ENCODE measurements at places on chromosomes 16 and 17. TPM values are rescaled to one million over a fixed set of nuclear protein-coding genes. Genes with fewer than 3 reads are reported as not detected.

DNA sequence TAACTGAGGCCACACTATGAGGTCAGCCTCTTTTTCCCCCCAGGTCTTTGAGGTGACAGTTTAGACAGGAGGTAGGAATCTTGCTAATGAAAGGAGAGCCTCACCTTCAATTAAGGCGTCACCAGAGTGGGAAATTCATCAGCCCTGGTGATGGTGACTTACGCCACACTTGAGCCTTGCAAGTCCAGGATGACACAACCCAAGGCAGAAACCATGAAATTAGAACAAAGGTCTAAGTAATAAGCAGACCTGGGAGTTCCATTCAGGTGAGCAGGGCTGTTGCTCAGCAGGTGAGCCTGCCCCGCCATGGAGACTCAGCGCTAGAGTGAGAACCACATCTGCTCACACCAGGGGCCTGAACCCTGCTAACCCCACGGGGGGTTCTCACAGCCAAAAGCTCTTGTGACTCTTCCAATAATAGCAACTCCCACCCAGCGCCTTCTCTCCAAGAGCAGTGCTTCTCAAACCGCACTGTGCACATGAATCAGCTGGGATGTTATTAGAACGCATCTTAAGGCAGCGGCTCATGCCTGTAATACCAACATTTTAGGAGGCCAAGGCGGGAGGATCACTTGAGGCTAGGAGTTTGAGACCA lies 28.7 kb upstream of the KIFC3 start:
- no peak overlapping the region for H3K4me3 ChIP-seq
- H3K36me3 ChIP-seq = no peaks in the 10 kb centered on the region

GRCh38 chr16:53925107-53925410 lies 221.1 kb downstream of the FTO start:
- peak; percentile 30 for DNase-seq
- no peaks in the 10 kb centered on the region for H3K27me3 ChIP-seq
- H3K4me3 ChIP-seq = no peak overlapping the region

- H3K4me1 ChIP-seq = no peaks in the 10 kb centered on the region
- H3K27me3 ChIP-seq = peaks cover 9% of the 10 kb centered on the region
- no peak overlapping the region for H3K27ac ChIP-seq
- no peak for DNase-seq
Observed at GRCh38 chr16:87075319-87075860, 241.8 kb downstream of the C16orf95 start.

The KRT32 gene
- not detected for polyA plus RNA-seq

The CLEC19A gene
- polyA plus RNA-seq = not detected

DNA sequence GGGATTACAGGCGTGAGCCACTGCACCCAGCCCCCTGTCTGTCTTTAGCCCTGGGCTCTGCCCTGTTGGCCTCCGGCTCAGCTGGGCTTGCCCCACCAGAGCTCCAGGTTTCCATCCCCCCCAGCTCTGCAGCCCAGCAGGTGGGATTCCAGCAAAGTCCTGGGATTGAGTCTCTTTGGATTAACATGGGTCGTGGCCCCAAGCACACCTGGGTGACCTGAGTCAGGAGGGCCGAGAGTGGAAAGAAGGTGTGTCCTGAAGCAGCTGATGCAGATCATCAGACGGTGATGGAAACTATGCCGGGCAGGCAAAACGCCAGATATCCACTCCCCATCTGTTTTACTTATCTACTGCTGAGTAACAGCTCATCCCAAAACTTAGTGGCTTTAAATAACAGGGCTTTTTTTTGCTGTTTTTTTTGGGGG lies 72.5 kb downstream of the KNOP1 start:
- H3K27ac ChIP-seq = no peak overlapping the region
- peaks cover 3% of the 10 kb centered on the region for H3K4me1 ChIP-seq
- DNase-seq = no peak
- H3K36me3 ChIP-seq = peaks cover 40% of the 10 kb centered on the region

The SCIMP gene
- 4.1 TPM for polyA plus RNA-seq

DNA sequence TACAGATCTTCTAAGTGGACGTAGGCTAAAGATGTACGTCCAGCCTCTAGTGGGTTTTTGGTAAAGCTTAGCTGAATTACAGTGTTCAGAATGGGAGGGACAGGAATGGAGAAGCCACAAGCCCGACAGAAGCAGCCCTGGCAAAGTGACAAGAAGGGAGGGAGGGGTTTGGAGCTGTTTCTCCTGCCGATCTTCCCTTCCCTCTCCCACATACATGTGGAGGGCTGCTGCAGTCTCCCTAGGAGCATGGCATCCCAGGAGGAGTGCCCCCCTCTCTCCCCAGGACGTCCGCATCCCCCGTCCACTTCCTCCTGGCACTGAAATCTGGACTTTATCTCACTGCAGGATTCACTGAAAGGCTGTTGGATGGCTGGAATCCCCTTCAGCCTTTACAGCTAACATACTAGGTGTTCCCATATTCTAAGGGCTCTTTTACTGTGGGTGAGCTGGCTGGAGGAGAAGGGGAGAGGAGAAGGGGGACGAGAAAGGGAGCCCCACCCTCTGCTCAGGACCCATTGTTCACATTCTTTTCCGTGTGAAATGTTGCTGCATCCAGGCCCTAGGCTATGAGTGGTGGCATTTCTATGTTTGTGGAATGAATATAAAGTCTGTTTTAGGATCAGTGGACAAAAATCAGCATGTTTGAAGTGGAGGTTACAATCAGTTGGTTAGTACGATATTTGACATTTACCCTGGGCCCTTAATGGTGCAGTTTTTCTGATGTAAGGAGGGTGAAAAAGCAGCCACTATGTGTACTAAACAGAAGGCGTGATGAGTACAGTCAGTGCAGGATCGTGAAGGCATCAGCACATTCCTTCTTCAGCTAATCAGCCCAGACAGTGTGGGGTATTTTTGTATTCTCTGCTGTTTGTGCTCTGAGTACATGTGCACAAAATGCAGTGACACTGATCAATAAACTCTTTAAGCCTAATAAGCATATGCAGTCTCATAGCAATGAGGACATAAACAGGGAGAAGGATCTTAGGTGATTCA lies 94.6 kb downstream of the SPECC1 start:
- H3K36me3 ChIP-seq = no peaks in the 10 kb centered on the region
- H3K4me3 ChIP-seq = no peak overlapping the region
- H3K4me1 ChIP-seq = no peaks in the 10 kb centered on the region
- no peak for DNase-seq

GRCh38 chr16:57223057-57223456 lies 22.0 kb upstream of the ARL2BP start:
- H3K27ac ChIP-seq = no peak overlapping the region
- no peaks in the 10 kb centered on the region for H3K27me3 ChIP-seq
- no peak overlapping the region for H3K4me3 ChIP-seq
- H3K4me1 ChIP-seq = no peaks in the 10 kb centered on the region

The NT5M gene
- polyA plus RNA-seq = 3.1 TPM

- no peak overlapping the region for H3K27ac ChIP-seq
- H3K4me3 ChIP-seq = no peak overlapping the region
- no peak for DNase-seq
- no peaks in the 10 kb centered on the region for H3K4me1 ChIP-seq
- peaks cover 6% of the 10 kb centered on the region for H3K27me3 ChIP-seq
- no peaks in the 10 kb centered on the region for H3K36me3 ChIP-seq
Observed at GRCh38 chr16:23868136-23868535, 32.4 kb downstream of the PRKCB start.

The ZFPM1 gene
- 27.2 TPM for polyA plus RNA-seq

The ALOX12B gene
- polyA plus RNA-seq = 2.8 TPM

GRCh38 chr16:65889533-65889966 lies 476.9 kb upstream of the CDH5 start:
- DNase-seq = no peak
- H3K27ac ChIP-seq = no peak overlapping the region
- no peaks in the 10 kb centered on the region for H3K36me3 ChIP-seq
- no peaks in the 10 kb centered on the region for H3K27me3 ChIP-seq

DNA sequence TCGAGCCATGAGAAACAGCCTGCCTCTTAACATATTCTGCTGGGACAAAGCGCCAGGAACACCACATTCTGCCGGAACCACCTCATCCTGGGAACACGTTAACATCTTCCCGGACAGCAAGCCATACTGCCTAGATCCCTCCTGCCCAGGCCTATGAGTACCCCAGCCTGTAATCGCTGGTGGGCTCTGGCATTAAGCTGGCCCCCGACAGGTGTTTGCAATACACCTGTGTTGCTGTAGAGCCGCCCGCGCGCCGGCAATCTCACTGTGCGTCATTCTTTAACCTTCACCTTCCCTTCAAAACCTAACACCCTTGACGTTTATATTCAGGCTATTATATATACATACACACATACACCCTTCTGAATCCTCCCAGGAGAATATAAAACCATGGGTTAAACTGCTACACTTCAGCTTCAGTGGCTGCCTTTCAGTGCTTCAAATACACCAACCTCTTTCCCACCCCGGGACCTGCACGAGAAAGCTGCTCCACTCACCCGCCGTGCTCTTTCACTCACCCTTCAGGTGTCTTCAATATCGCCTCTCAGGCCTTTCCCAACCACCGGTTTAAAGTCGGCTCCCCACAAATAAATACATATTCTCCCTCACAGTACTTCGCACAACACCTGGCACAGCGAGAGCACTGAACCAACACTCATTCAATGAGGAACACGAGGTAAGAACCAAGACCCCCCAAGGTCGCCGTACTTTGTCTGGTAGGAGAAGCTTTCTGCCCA lies 1.0 kb upstream of the ENDOV start:
- peak overlapping the region; percentile 95 for H3K27ac ChIP-seq
- H3K27me3 ChIP-seq = no peaks in the 10 kb centered on the region
- peak; percentile 31 for DNase-seq
- peaks cover 17% of the 10 kb centered on the region for H3K36me3 ChIP-seq
- H3K4me3 ChIP-seq = peak overlapping the region; percentile 87

The NAGS gene
- 37.5 TPM for polyA plus RNA-seq

GRCh38 chr16:3170440-3171180 lies 17.4 kb upstream of the OR1F1 start:
- H3K27me3 ChIP-seq = peaks cover 82% of the 10 kb centered on the region
- H3K4me1 ChIP-seq = peaks cover 9% of the 10 kb centered on the region
- H3K27ac ChIP-seq = no peak overlapping the region
- H3K4me3 ChIP-seq = no peak overlapping the region

The CDT1 gene
- polyA plus RNA-seq = 14.0 TPM

DNA sequence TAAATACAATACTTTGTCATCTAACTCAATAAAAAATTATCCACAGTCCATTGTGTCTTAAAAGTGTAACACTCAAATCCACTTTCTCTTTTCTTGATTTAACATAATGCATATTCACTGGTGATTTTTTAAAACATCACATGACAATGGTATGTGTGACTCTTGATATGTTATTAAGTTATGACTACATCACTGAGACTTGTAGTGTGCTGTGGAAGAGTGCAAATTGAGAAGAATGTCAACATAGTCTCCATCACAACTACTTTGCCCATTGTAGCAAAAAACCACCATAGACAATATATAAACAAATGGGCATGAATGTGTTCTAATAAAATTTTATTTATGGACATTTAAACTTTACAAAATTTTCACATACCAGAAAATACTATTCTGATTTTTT lies 380.7 kb upstream of the PMFBP1 start:
- DNase-seq = no peak
- H3K4me3 ChIP-seq = no peak overlapping the region

DNA sequence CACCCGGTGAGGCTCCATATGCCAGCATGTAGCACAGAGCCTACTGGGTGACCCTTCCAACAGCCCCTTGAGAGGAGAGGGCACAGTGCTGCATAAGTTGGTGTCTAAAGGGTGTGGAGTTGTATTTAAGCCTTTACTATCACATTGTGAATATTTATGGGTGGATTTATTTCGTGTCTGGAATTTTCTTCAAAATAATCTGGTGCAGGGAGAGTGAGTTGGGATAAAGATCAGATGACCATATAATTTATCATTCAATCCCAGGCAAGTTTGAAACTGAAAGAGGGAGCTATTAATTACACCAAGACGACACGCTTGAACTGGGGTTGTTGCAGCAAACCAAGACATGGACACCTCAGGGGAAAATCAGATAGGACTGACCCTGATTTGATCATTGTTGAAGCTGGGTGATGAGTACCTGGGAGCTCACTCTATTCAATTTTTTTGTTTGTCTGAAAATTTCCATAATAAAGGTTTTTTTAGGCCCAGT lies 42.2 kb downstream of the LDHD start:
- no peak overlapping the region for H3K4me3 ChIP-seq
- no peak for DNase-seq
- no peaks in the 10 kb centered on the region for H3K36me3 ChIP-seq
- H3K27me3 ChIP-seq = no peaks in the 10 kb centered on the region

DNA sequence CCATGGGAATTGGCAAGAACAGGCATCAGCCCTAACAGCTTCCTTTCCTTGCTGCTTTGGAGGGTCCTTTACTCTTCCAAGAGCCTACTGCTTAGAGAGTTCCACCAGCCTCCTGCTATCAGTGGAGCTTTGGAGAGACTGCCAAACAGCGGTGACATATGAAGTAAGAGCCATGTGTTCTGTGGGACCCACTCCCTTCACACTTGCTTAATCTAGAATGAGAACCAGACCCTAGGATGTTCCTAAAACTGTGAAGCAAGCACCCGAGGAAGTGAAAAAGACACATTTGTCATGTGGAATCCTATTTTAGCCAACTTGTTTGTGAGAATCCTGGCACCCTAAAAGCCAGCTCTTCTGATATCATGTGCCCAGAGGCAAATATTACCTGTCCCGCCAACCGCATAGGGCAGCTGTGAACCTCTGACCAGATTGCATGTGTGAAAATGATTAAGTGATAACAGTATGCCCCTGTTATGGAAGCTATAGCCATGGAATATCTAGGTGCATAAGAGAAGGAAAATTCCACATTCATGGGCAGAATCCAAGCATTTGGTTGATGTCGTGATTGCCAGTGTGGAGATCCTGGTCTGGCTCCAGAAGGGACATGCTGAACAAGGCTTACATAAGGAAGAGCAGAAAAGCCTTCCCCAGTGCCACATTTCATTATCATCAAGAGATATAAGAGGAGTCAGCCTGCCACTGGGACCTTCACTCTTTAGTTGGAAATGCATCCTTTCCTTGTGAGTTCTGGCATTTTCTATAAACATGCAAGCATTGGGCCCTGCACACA lies 18.7 kb downstream of the RCVRN start:
- no peak overlapping the region for H3K4me3 ChIP-seq
- DNase-seq = no peak
- no peaks in the 10 kb centered on the region for H3K4me1 ChIP-seq
- H3K36me3 ChIP-seq = no peaks in the 10 kb centered on the region

- DNase-seq = no peak
- H3K27me3 ChIP-seq = no peaks in the 10 kb centered on the region
- H3K36me3 ChIP-seq = peaks cover 53% of the 10 kb centered on the region
- H3K27ac ChIP-seq = no peak overlapping the region
- peaks cover 29% of the 10 kb centered on the region for H3K4me1 ChIP-seq
Observed at GRCh38 chr16:8888951-8889892, 7.1 kb downstream of the LITAFD start.

The CFAP97D1 gene
- polyA plus RNA-seq = 0.04 TPM

DNA sequence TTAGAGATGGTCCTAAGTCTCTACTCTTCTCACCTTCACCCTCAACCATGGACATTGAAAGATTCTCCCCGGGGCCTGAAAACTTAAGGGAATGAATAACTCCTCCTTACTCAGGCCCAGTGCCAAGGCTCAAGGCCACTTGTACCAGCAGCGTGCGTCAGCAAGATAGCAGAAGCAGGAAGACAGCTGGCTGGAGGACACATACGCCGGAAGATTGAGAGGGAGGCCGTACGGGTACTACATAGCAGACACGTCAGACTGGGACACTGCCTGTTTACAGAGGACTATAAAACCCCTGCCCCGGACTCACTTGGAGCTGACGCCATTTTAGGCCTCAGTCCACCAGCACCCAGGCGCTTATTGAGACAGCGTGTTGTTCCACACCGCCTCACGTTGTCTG lies 75.8 kb upstream of the MED13 start:
- H3K36me3 ChIP-seq = no peaks in the 10 kb centered on the region
- H3K4me3 ChIP-seq = no peak overlapping the region
- H3K4me1 ChIP-seq = peaks cover 9% of the 10 kb centered on the region
- peaks cover 17% of the 10 kb centered on the region for H3K27me3 ChIP-seq
